ENCODE measurements at places on chromosomes 4 and X.

DNA sequence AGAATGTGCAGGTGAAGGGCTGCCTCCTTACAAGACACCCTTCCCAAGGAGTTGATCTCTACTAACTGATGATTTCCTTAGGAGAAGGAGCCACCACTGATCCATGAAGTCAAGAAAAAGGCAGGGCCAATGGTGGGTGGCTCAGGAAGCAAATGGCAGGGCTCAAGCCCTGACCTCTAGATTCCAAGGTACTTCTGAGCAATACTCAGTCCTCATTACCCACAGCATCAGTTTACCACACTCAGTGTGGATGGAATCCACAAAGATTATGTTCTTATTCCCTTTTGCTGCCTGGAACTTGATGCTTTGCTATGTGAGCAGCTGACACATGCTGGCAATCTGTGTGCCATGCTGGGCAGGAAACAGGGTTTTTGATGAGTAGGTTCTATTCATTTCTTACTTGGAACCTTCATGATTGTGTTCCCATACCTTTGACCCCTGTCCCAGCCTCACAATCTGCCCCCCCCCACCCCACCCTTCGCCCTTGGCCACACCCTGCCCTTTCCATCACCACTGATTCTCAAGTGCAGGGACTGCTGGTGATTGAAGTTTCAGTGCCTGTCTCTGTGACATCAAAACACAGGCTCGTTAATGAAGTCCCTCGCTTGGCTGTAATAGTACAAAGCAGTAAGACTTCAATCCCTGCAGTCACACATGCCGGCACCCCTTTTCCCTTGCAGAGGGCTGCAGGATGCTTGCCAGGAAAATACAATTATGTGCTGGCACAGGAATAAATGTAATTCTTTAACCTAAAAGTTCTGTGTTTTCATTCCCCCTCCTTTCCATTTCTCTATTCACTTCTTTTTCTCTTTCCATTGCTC, 135.6 kb upstream of the GPC4 start:
- no peak for DNase-seq

- no peak for DNase-seq
Observed at GRCh38 chr4:171101845-171102244, 711.4 kb upstream of the GALNTL6 start.

DNA sequence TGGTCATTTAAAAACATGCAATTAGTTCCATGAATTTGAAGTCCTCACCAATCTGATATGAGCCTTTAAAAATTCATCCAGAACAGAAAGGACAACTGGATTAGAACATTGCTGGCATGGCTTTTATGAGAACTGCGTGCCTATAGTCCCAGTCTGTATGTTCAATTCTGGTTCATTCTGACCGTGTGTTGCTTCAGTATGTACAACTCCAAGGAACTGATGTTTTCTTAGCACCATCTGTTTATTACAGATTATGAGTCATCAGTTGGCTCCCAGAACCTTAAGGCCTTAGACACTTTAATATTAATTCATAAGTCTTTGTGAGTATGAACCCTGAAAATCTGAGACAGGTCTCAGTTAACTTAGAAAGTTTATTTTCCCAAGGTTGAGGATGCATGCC, 115.0 kb downstream of the CEP44 start:
- no peak for DNase-seq

- no peak for DNase-seq
Observed at GRCh38 chrX:147077472-147077871, 262.9 kb upstream of the CXorf51A start.

GRCh38 chr4:16120720-16121119, 36.9 kb upstream of the PROM1 start:
- peak; percentile 35 for DNase-seq

- no peak for DNase-seq
Observed at GRCh38 chr4:26365537-26366150, 44.8 kb downstream of the RBPJ start.

GRCh38 chr4:86675548-86675947, 81.4 kb downstream of the PTPN13 start:
- DNase-seq: no peak

- no peak for DNase-seq
Observed at GRCh38 chr4:6991249-6991648, 51.9 kb upstream of the TADA2B start.

GRCh38 chrX:9498236-9498635, 33.4 kb downstream of the TBL1X start:
- DNase-seq: peak; percentile 21

- DNase-seq: no peak
Observed at GRCh38 chr4:89009115-89009514, 47.9 kb downstream of the FAM13A start.

- no peak for DNase-seq
Observed at GRCh38 chr4:1557221-1557597, 126.9 kb downstream of the FAM53A start.

- DNase-seq: peak; percentile 43
Observed at GRCh38 chrX:47562615-47563243, 1.7 kb downstream of the ARAF start.

DNA sequence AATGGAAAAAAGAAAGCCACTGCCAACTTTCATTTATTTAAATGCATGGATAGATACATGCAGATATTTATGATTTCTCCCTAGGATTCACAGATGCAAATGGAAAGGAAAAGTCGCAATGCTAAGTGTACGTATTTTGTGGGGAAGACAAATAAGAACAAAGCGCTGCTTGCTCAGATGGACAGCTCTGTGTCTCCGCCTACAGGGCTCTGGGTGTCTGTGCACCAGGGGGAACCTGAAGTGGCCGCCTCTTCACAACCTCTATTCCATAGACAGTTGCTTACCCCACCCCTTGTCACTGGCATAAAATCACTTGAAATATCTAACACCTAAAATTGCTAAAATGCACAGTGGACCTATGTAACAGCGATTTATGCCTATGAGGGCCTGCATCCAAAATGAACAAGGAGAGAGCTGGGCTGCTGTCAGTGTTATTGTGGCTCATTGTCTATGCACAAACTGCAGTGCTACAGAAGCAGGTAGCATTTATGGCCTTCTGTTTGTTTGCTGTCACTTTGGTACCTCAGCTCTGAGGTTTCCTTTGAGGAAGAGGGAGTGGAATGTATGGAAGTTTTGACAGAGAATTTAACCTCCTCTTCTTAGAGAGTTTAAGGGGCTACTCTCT, 58.6 kb upstream of the PAGE1 start:
- DNase-seq: peak; percentile 44

DNA sequence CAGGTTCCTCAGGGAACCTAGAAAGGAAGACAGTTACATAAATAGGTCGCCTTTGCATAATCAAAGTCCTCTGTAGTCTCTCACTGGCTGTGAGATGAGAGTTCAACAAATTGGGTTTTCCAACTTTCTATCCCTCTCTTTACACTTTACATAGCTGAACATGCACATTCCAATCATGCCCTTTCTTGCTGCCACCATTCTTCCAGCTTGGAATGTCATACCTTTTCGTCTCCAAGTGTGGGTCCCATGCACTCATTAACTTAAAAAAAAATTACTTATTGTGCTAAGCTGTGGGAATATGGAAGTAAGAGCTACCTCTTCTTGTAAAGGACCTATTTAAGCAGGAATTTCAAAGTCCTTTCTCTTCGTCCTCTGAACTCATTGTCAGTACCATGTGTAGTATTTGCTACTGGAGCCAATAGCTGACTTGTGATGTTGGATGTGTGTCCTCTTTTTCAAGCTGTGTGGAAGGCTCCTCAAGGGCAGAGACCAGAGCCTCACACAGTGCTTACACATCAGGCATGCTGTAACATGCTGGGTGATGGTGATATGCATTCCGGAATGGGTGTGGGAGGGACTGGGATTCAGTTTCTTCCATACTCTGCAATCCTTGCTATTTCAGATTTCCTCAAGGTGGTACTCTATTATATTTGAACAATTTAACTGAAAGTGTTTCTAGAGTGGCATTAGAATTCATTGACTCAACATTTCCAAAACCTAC, 7.1 kb downstream of the ENOPH1 start:
- DNase-seq: no peak

GRCh38 chr4:26130173-26130572, 190.6 kb upstream of the RBPJ start:
- no peak for DNase-seq

DNA sequence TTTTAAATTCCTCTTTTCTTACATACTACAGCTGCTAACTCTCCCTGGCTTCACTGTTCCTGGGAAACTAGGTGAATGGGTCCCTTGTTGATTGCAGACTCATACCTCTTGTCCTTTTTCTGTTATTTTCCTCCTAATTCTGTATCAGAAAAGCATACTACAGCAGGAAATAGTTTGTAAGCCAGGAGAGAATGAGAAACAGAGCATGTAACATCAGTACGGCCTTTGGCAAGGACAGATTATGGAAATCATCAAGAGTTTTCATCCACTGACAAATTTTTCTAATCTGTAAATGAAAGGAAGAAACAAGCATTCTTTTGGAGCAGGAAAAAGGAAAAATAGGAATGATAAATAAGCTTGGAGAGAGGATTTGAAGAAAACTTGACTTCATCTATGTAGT, 239.2 kb downstream of the ANTXR2 start:
- no peak for DNase-seq

DNA sequence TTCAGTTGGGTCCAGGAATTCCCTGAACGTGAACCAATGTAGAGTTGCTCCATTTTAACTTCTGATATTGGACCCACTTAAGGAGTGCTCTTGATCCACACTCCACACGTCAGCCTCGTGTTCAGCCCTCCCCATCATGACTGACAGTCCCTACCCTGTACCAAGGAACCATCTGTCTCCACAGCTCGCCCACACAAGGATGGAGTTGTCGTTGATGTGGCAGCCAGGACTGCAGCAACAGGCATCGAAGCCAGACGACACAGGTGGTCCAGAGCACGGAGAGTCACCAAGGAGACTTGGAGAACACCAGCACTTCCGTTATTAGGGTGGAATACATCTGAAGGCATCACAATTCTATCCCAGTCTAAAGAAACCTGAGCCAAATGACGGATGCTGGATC, 472.1 kb upstream of the NR3C2 start:
- no peak for DNase-seq

- no peak for DNase-seq
Observed at GRCh38 chr4:121838136-121838535, 14.5 kb upstream of the CCNA2 start.

DNA sequence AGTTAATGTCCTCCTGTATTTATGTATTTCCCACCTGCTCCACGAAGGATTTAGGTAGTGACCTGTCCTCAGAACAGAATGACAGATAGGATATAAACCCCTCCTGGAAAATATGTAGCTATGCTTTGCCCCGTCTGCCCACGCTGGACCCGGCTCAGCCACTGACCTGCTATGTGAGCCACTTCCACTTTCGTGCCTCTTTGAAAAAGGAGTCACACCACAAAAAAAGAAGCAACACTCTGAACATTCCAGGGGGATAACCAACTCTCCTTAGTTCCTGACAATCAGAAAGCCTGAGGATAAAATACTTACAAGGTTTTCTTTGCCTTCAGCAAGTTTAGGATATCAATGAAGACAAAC, 11.1 kb downstream of the ACSL1 start:
- DNase-seq: peak; percentile 36

DNA sequence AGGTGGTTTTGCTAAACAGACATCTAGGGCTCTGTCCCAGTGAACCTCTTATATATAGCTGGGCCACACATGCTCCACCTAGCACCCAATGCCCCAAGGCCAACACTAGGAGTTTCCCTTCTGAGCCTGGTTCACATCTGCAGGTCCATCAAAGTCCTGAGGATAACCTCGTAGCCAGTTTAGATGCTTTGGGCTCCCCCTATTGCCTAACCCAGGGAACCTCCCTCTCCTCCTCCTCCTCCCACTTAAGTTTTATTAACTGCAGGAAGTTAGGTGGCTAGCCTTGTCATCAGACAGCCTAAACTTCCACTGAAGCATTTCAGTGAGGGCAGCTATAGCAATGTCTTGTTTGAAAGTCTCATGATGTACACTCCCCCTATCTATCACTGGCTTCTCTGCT, 88.0 kb downstream of the GUCY2F start:
- no peak for DNase-seq

- no peak for DNase-seq
Observed at GRCh38 chrX:139187738-139188137, 342.8 kb upstream of the F9 start.

DNA sequence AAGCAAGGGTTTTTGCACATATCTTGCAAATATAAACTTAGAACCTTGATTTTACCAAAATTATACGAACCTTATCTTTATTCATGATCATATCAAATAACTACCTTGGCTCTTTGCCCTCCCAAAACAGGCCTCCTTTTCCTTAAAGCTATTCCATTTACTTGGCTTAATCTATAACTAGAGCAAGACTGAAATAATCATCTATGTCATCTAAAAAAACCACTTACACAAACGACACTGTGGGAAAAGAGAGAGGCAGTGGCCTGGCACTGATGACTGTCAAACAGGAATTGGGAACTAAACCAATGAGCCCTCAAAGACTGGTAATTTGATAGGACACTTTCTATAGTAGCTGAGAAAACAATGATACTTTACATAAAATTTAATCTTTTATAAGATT, 11.7 kb upstream of the PTPN13 start:
- DNase-seq: peak; percentile 21

DNA sequence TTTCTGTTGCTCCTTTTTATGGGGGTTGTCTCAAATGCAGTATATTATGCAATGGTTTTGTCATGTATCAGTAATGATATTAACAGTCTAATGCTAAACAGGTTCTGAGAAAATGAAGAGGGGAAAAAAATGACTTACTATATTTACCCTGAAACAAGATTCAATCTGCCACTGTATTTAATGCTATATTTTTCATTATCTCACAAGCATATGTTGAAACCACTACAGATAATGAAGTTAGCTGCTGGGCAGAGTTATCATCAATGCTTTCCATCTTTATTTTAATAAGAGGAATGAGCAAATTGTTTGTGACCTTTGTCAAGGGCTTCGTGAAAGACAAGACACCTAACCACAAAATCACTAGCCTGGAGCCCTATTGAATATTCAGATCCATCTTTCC, 32.6 kb upstream of the NAA11 start:
- DNase-seq: no peak

- peak; percentile 72 for DNase-seq
Observed at GRCh38 chr4:99405433-99406115, 29.6 kb downstream of the ADH7 start.

- no peak for DNase-seq
Observed at GRCh38 chr4:187432310-187432709, 563.3 kb upstream of the ZFP42 start.

DNA sequence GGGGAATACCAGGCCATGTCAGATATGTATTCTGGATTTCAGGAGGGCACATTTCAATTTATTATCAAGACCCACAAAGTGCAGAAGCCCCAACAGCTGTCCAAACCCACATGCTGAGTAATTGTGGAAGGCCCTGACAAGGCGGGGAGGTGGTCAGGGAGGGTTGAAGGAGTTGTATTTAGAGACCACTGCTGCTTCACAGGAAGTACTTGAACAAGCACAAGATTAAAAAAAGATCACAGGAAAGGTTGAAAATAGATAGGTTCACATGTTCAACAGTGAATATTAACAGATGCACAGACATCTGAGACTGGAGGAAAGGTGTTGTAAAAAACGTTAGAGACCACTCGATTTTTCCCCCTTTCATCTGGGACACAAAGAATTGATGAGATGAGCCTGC, 17.9 kb downstream of the ATP8A1 start:
- DNase-seq: no peak

- no peak for DNase-seq
Observed at GRCh38 chr4:13527981-13528820, 16.1 kb downstream of the NKX3-2 start.

GRCh38 chrX:115713460-115713859, 152.5 kb downstream of the PLS3 start:
- no peak for DNase-seq
